Left renal cortex interstitium (tissue), 4 donors: ENCODE measurements at places on chromosomes 4 and X. TPM values are rescaled to one million over a fixed set of nuclear protein-coding genes. Genes with fewer than 3 reads are reported as not detected.

The H2BW2 gene
- 1.3 TPM for polyA plus RNA-seq

GRCh38 chr4:87087420-87087819, 133.0 kb downstream of the KLHL8 start:
- no peak for DNase-seq

The STX18 gene
- 64.8 TPM for polyA plus RNA-seq

DNA sequence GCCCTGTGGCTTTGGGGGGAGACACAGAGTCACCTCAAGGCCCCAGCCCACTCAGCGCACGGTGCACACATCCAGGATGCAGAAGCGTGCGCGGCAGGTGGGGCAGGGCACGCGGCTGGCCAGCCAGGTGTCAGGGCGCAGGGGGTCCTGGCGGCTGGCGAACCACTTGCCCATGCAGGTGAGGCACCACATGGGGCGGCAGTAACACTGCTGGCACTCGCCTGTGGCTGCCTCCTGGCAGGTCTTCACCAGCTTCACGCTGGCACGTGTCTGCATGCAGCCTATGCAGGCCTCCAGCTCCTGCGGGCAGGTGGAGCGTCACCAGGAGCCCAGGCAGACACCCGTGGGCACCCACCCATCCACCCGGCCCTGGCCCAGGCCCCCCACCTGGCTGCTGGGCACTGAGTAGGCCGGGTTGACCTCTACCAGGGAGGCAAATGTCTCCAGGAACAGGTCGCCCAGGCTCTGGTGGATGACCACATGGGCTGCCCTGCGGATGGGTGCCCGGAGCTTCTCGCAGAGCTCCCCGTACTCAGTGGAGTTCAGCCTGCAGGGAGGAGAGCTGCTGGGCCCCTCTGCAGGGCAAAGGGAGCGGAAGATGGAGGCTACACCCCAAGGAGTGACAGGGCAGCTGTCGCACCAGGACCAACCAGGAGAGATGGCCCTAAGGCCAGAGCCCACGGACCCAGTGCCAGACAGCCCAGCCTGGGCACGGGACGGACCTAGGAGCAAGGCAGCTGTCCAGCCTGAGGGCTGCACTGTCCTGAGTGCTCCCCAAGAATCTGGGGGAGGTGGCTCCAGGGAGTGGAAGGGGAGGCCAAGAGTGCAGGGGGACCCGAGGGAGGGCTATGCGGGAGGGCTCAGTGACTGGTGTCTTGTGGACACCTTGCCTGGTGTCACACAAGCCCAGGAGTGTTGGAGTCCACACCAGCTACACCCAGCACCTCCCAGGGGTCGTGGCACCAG, 3.7 kb downstream of the TMEM129 start:
- no peak for DNase-seq

The KIAA0232 gene
- 43.5 TPM for polyA plus RNA-seq

- peak; percentile 0 for DNase-seq
Observed at GRCh38 chrX:32673193-32673592, 538.2 kb downstream of the DMD start.

The TMSB15A gene
- polyA plus RNA-seq: 59.9 TPM

DNA sequence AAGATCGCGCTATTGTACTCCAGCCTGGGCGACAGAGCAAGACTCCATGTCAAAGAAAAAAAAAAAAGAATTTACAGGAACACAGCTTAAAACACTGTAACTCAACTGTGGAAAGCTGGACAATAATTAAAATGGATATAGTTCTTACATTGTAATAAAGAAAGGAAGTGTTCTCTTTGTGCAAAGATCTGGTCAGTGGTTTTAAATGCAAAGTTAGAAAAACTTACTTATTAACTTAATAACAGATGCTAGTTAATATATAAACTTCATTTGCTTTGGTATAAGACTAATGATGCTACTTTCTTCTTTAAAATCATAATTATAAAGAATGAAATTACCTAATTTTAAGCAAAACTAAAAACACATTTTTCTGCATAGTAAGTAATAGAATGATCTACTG, 2024.1 kb upstream of the TENM3 start:
- DNase-seq: no peak

GRCh38 chrX:9555354-9555753, 90.5 kb downstream of the TBL1X start:
- DNase-seq: no peak

The STPG2 gene
- 0.43 TPM for polyA plus RNA-seq

The MMRN1 gene
- 1.4 TPM for polyA plus RNA-seq

DNA sequence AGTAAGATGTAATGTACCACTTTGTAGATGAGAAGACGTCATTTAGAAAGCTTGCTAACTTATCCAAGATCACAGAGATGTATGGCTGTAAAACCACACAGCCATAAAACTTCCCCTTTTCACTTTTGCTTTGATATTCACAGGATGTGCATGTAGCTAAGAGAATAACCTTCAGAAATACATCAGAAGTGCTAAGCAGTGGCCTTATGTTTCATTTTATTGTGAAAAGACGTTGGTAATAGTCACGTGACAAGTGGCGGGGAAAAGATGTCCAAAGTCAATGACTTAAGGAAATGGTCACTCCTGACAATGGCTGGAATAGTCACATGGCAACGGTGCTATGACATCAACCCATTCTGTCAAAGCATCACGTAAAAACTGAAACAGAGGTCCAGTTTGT, 12.9 kb upstream of the WDR17 start:
- DNase-seq: no peak

The ZNF182 gene
- 8.7 TPM for polyA plus RNA-seq

DNA sequence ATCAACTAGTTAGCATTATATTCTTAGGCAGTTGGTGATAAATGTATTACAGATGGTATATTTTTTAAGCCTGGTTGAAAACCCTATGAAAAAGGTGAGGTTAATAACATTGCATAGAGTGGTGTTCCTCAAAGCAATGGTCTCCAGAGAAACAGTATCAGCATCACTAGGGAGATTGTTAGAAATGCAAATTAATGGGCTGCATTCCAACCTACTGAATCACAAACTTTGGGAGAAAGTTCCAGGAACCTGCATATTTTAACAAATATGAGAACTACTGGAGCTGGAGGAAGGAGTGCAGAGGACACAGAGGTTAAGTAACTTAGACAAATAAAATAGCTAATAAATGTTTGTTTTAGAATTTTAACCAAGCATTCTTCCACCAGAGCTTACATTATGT, 166.9 kb upstream of the PCDH10 start:
- DNase-seq: no peak
